ENCODE measurements at places on chromosomes 1 and 21.

DNA sequence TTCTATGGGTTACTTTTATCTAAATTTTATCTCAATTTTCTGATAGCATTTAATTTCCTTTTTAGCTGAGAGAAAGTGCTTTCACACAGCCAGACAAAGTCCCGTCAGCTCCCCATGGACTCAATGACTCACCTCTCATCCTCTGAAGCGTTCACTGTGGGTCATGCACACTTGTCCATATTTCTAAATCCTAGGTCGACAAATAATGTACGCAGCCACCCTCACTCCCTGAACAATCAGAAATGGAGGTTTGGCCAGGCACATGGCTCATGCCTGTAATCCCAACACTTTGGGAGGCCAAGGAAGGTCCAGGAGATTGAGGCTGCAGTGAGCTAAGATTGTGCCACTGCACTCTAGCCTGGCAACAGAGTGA is 42.4 kb upstream of the COA6 start:
- H3K27me3 ChIP-seq, result peaks cover 17% of the 10 kb centered on the region
- no peak overlapping the region for H3K27ac ChIP-seq

DNA sequence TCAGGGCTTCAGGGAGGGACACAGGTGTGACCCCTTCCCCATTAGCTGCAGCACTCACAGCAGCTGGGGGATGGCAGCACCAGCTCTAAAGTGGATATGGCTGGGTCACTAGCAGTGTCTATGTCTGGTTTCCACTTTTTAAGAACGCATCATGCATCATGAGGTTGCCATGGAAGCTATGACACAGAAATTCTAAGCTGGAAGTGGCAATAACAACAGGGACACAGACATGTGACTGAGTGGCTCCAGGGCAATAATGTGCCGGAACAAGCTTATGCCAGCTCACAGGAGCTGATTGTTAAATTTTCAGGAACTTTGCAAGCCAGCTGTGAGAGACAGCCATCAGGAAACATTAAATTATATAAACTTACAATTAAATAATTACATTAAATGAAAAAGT is 51.2 kb upstream of the NFASC start:
- no peaks in the 10 kb centered on the region for H3K27me3 ChIP-seq
- peaks cover 15% of the 10 kb centered on the region for H3K4me1 ChIP-seq
- no peak overlapping the region for H3K4me3 ChIP-seq
- DNase-seq, result no peak
- H3K36me3 ChIP-seq, result no peaks in the 10 kb centered on the region
- peak overlapping the region; percentile 25 for H3K27ac ChIP-seq

- no peaks in the 10 kb centered on the region for H3K4me1 ChIP-seq
- DNase-seq, result no peak
- H3K36me3 ChIP-seq, result no peaks in the 10 kb centered on the region
- no peak overlapping the region for H3K27ac ChIP-seq
- H3K4me3 ChIP-seq, result no peak overlapping the region
Measured at GRCh38 chr1:53260631-53261247, 22.4 kb upstream of the MAGOH start.

- H3K27ac ChIP-seq, result peak overlapping the region; percentile 71
- peak overlapping the region; percentile 57 for H3K4me3 ChIP-seq
- no peaks in the 10 kb centered on the region for H3K27me3 ChIP-seq
- DNase-seq, result peak; percentile 81
- no peaks in the 10 kb centered on the region for H3K36me3 ChIP-seq
- peaks cover 11% of the 10 kb centered on the region for H3K4me1 ChIP-seq
Measured at GRCh38 chr1:84620720-84621313, 46.6 kb upstream of the CTBS start.

DNA sequence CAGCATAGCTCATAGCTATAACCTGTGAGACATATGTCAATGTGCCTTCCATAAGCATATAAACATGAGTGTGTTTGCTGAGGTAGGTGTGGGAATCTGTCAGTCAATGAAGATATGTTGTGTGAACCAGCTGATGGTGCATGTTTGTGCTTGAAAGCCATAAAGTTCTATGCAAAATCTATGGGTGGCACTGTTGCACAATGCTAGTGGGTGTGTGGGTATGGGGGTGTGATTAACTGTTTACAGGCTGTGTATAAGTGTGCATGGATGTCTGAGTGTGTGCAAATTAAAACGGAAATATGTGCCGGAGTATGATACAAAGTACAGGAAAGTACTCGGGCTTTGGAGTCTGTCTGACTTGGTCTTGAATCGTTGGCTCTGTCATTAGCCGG is 1.0 kb upstream of the ATP2B4 start:
- no peak overlapping the region for H3K4me3 ChIP-seq
- H3K4me1 ChIP-seq, result peaks cover 45% of the 10 kb centered on the region
- H3K27me3 ChIP-seq, result no peaks in the 10 kb centered on the region
- peak overlapping the region; percentile 95 for H3K27ac ChIP-seq
- no peaks in the 10 kb centered on the region for H3K36me3 ChIP-seq

GRCh38 chr1:87144316-87144895 is 184.3 kb upstream of the LMO4 start:
- H3K27ac ChIP-seq, result no peak overlapping the region
- no peak overlapping the region for H3K4me3 ChIP-seq
- peaks cover 3% of the 10 kb centered on the region for H3K4me1 ChIP-seq
- no peak for DNase-seq

Data from transverse colon (tissue), 4 donors.